ENCODE measurements at places on chromosomes 13 and 19.

DNA sequence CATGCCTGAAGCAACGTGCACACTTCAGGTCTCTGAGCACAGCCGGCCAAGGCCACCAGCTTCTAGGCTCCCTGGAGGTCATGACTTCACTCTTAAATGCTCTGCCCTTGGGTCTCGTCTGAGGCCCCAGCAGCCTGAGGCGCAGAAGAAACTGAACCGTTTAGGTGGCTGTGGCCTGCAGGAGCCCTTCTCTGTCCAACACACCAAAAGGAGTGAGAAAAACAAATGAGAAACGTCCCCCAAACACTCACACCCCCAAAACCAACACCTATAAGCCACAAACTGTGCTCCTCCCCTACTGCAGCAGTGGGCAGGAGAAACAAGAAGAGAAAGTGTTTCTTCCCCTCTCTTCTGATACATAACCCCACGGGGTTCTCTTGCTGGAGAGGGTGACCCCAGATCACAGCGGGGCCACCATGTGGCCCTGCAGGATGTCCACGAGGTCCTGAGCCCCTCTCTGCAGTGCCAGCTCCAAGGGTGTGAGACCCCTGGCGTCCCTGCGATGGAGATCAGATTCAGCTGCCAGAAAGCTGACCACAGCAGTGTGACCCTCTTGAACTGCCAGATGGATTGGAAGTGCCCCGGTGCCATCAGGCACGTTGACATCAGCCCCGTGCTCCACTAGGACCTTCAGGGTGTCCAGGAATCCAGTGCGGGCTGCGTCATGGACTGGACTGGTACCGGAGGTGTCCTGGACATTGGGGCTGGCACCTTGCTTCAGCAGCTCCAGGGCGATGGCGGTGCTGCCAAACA, 1.0 kb upstream of the KRI1 start:
- no peak for DNase-seq

DNA sequence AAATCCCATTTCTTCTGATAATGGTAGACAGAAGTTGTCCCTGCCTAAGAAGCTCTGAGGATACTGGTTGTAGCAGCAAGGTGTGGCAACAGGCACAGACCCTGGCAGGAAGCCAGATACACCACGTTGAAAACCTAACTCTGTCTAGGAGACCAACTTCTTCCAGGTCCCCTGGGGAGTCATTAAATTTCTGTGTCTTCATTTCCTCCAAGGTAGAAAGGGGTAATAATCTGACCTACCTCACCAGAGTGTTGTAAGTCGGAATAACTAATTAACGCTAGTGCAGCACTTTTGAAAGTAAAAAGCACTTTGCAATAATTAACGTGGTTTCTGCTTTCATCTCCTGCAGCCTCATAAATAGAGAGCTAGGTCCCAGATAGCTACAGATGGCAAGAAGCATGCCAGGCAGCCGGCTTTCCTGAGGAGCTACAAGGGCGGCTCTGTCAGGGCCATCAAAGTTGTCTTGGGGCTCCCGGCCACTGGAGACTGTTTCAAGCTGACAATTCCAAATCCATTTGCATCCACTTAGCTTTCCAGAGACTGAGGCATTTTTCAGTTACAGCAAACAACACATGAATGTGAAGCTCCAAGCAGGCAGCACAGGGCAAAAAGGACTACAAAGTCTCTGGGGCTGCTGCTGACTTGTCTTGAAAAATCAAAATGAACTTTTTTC, 176.2 kb downstream of the FOXO1 start:
- DNase-seq, result no peak

- no peak for DNase-seq
Observed at GRCh38 chr19:7900931-7901330, 2.7 kb upstream of the MAP2K7 start.

- peak; percentile 66 for DNase-seq
Observed at GRCh38 chr13:44575741-44576350, at the start of gene TSC22D1. TSS of gene TSC22D1 (minus strand) at chr13:44576330. CDS start at chr13:44576074, 256 bp downstream.

GRCh38 chr19:5339198-5339949, 1.2 kb downstream of the PTPRS start:
- DNase-seq, result no peak

- no peak for DNase-seq
Observed at GRCh38 chr13:95217920-95218830, 83.1 kb downstream of the ABCC4 start.

DNA sequence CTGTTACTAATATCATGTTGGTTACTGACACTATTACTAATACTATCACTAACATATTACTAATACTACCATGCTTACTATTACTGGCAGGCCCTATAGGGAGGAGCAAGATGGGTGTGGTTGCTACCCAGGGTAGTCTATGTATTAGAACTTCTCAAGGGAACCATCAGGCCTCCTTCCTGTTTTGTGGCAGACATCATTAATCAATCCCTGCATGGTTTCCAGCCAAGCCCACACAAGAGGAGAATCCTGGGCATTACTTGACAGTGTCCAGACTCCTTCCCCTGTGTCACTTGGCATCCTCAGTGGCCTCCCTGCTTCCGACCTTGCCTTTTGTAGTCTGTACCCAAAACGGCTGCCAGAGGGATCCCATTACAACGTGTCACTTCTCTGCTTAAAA, 8.9 kb downstream of the HAS1 start:
- DNase-seq, result peak; percentile 79
